ENCODE measurements at places on chromosomes 4 and X.

DNA sequence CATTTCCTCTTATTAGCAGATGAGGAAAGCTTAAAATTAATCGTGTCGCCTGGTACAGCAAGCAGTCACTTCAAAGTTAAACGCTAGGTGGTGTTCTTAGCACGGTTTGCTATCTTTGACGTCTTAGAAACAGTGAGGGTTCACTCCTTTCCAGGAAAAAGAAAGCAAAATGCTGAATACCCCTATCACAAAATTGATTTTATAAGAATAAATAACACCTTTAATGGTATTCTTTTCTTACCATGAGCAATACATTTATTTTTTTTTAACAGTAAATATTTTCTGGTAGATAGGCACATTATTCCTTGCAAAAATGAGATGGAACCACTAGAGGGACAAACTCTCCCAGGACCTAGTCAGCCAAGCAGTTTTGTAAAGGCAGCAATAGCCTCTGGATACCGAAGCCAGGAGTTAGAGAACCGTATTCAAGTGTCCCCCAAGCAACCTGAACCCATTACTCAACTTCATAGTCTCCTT lies 153.9 kb downstream of the KDR start:
- DNase-seq = peak; percentile 69

- DNase-seq = peak; percentile 82
These were observed 37.9 kb upstream of the PAPSS1 start for GRCh38 chr4:107757864-107758476.

GRCh38 chr4:149493492-149493891 lies 322.2 kb downstream of the IQCM start:
- no peak for DNase-seq

- DNase-seq = peak; percentile 17
These were observed 181.0 kb downstream of the GPAT3 start for GRCh38 chr4:83716874-83717273.

All from trophoblast cell (in vitro differentiated cells and primary cell).